ENCODE measurements at places on chromosomes 2 and 18. TPM values are rescaled to one million over a fixed set of nuclear protein-coding genes. Genes with fewer than 3 reads are reported as not detected.

DNA sequence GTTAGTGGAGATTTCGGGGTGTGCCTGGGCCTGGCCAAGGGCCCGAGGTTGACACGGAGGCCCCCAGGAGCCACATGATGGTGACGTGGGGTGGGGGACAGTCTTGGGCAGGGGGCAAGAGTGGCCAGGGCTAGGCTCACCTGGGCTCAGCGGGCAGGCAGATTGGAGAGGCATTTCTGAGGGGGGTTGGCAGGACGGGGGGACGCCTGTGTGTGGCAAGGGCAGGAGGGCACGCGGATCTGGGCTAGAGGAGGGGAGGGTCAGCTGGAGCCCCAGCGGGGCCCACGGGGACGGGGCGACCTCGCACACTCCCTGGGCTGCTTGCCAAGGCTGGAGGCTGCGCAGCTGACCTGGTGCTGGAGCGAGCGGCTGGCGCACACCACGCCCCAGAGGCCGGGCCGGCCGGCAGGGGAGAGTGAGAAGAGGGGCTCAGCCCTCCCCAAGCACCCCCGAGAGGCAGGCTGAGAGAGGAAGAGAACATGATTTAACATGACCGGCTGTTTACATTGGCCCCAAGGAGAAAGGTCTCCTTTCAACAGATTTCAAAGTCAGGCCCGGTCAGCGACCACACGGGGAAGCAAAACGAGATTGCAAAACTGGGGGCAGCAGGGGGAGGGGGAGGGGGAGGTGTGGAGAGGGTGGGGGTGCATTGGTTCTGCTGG is 38.0 kb upstream of the SNED1 start:
- peak overlapping the region; percentile 73 for H3K27ac ChIP-seq
- H3K27me3 ChIP-seq = peaks cover 3% of the 10 kb centered on the region
- peaks cover 3% of the 10 kb centered on the region for H3K4me1 ChIP-seq
- peak; percentile 50 for DNase-seq

DNA sequence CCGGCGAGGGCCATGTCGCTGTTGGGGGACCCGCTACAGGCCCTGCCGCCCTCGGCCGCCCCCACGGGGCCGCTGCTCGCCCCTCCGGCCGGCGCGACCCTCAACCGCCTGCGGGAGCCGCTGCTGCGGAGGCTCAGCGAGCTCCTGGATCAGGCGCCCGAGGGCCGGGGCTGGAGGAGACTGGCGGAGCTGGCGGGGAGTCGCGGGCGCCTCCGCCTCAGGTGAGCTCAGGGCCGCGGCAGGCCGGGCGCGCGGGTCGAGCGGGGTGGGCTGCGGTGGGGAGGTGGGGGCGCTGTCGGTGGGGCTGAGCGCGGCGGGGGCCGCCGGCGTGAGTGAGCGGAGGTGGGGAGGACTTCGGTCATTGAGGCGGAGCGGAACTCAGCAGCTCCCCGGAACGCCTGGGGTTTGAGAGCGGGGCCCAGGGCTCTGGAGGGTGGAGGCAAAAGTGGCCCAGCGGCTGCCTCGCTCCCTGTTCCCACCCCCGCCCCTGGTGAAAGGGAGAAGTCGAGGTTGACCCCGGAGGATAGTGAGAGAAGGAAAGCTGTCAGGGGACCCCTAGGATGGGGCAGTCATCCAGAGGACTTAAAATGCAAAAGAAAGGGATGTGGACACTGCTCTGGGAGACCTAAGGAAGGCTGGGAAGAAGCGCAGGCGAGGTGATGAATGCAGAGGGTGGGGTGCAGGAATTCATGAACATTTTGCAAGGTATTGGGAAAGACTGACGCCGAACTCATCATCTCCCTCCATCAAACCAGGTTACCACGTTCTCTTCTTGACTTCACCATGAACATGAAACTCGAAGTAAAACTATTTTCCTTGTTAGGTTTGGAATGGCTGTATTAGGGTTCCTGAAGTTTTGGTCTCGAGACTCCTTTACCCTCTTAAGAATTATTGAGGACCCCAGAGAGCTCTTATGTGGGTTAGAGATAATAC is 633 bp downstream of the MALT1 start:
- peaks cover 11% of the 10 kb centered on the region for H3K4me1 ChIP-seq
- no peaks in the 10 kb centered on the region for H3K36me3 ChIP-seq
- H3K27ac ChIP-seq = peak overlapping the region; percentile 92
- no peaks in the 10 kb centered on the region for H3K27me3 ChIP-seq
- DNase-seq = peak; percentile 79

DNA sequence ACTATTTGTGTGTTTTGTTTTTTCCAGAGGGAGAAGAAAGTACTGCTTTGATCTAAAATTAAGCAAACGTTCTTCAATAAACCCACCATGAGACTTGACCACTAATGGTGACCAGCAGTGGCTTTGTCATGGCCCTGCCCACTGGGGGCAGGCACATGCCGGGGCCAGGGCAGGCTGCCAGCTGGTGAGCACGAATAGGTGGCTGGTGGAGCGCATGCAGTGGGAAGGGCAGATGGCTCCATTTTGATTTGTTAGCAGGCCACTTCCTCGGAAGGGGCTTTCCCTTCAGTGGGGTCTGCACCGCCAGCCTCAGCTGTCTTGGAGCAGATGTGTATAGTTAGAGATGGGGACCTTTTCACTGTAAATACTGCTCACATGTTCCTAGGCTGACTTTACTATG is 277.1 kb downstream of the SOX11 start:
- no peaks in the 10 kb centered on the region for H3K27me3 ChIP-seq
- H3K4me1 ChIP-seq = no peaks in the 10 kb centered on the region
- DNase-seq = no peak
- H3K27ac ChIP-seq = no peak overlapping the region

DNA sequence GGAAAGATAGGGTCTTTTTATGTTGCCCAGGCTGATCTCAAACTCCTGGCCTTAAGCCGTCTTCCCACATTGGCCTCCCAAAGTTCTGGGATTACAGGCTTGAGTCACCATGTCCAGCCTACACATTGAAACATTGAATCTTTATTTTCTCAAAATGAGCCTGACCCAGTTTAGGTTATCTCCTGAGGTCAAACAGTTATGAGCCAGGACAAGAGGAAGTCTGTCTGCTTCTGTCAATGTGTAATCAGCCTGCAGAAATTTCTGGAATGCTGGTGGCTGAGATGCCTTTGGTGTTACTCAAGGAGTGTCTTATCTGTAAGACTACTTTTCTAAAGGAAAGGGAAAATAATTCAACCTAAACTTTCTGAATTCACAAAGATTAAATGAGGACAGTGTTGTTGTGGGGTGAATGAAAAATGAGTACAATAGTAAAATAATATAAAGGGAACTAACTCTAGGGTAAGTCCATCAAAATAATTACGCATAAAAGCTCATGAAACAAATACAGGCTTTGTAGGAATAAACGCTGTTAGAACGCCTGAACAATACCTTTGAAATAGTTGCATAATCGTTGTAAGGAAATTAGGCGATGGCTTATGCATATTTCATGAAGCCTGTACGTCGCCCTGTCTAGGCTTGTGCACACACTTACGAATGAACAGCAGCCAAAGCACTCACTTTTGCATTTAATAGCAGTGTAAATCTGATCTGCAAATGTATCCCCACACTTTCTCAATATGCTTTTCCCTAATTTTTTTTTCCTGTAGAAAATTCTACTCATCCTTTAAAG is 260.8 kb downstream of the RDH14 start:
- H3K4me3 ChIP-seq = peak overlapping the region; percentile 12
- peak overlapping the region; percentile 91 for H3K27ac ChIP-seq
- H3K4me1 ChIP-seq = peaks cover 43% of the 10 kb centered on the region
- no peak for DNase-seq
- H3K27me3 ChIP-seq = no peaks in the 10 kb centered on the region

DNA sequence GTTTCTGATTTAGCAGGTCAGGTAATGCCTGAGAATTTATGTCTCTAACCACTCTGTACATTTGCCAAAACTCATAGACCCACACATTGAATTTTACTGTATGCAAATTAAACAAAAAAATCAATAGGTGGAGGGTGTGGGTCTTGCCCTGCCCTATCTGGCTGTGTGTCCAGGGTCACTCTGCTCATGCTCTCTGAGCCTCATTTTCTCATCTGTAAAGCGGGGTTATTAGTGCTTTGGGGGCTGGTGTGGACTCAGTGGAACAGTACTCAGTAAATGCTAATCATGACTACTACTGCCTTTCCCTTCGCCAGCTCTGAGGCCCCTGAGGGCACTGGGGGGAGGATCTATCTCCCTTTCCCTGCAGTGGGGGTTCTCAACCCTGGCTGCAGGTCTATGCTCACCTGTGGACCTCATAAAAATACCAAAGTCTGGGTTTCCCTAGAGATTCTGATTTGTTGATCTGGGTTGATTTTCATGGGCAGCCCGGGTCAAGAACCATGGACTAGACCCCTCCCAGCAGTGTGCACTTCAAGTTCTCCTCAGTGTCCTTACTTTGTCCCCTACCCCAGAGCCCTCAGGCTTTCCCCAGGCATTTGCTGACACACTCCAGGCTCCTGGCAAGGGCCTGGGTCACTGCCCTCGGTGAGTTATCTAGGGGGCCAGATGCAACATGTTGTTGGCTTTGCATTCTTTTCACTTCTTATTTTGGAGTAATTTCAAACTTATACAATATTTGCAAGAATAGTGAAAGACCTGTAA is 27.5 kb downstream of the MTHFD2 start:
- no peak for DNase-seq
- H3K4me3 ChIP-seq = no peak overlapping the region
- no peak overlapping the region for H3K27ac ChIP-seq
- H3K27me3 ChIP-seq = no peaks in the 10 kb centered on the region

- H3K27ac ChIP-seq = no peak overlapping the region
- peaks cover 16% of the 10 kb centered on the region for H3K4me1 ChIP-seq
- no peak for DNase-seq
Observed at GRCh38 chr2:38037325-38037724, 38.6 kb downstream of the CYP1B1 start.

DNA sequence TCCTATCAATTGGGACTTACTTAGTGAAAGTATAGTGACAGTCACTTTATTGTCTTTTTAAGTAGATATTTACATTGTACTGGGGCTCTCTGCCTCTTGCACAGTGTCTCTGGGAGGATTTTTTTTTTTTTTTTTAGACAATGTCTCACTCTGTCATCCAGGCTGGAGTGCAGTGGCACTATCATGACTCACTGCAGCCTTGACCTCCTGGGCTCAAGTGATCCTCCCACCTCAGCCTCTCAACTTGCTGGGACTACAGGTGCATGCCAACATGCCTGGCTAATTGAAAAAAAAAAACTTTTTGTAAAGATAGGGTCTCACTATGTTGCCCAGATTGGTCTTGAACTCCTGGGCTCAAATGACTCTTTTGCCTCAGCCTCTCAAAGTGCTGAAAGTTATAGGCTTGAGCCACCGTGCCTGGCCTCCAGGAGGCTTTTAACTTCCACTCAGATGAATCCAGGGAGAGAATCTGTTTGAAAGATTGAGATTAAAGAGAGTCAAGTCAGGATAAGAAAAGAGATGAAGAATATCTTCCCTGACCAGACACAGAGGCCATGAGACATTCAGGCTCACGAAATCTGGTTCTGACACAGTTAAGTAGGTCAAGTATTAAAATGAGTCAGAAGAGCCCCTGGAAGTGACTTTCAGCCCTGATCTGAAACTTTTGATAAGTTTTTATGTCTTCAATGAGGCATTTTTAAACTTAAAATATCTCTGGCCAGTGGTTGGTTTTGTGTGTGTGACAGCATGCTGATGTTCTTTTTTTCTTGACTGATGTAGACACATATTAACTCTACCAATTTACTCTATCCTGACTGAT is 18.3 kb downstream of the ARHGEF33 start:
- no peaks in the 10 kb centered on the region for H3K27me3 ChIP-seq
- DNase-seq = no peak

The NEB gene
- 0.92 TPM for total RNA-seq

DNA sequence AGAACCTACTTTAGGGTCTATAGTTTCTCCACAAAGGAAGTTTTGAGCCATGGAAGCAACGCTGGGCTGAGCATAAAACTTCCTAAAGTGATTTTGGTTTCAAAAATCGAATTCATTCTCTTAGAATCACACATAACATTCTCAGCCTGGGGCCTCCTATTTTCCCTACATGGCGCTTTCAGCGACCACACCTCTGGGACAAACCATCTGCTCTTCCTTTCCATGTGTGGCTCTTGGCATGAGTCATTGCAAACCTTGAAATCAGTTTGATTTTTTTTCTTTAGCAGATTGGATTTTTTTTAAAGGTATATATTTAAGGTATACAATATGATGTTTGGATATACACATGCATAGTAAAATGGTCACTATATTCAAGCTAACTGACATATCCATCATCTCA is 72.5 kb upstream of the APCDD1 start:
- H3K4me1 ChIP-seq = peaks cover 25% of the 10 kb centered on the region
- H3K36me3 ChIP-seq = no peaks in the 10 kb centered on the region
- DNase-seq = no peak
- no peak overlapping the region for H3K4me3 ChIP-seq
- no peaks in the 10 kb centered on the region for H3K27me3 ChIP-seq

DNA sequence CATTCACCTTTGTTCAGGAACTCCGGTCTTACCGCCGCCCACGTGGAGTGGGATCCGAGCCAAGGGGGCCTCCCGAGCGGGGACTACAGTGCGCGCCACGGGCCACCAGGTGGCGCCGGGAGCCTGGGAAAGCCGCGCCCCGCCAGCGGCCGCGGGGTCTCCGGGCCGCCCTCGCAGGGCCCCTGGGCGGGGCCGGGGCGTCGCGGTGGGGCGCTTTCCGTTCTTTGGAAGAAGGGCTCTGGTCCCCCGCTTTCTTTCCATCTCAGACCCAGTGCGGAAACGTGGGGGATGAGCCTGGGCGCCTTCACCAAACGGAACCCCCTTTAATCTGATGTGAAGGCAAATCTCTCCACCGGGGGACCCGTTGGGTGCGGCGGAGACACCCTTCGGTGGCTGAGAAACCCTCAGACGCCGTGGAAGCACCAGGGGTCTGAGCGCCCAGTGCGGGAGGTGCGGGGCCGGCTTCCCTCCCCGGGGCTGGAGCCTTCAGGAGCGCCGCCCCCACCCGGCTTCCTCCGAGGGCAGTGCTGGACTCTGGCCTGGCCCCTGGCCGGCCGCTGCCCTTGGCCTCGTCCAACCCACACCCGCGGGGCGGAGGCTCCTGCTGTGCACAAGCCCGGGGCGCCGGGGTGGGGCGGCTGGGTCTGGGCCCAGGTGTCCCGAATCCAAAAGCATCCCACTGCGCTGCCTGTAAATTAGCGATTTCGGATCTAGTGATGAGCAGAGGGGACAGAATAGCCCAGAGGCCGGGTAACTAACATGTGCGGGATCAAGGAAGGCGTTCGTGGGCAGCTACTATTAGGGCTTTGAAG is 44.6 kb downstream of the GORASP2 start:
- H3K27me3 ChIP-seq = no peaks in the 10 kb centered on the region
- peak overlapping the region; percentile 20 for H3K27ac ChIP-seq
- H3K4me3 ChIP-seq = peak overlapping the region; percentile 71
- peak; percentile 82 for DNase-seq

DNA sequence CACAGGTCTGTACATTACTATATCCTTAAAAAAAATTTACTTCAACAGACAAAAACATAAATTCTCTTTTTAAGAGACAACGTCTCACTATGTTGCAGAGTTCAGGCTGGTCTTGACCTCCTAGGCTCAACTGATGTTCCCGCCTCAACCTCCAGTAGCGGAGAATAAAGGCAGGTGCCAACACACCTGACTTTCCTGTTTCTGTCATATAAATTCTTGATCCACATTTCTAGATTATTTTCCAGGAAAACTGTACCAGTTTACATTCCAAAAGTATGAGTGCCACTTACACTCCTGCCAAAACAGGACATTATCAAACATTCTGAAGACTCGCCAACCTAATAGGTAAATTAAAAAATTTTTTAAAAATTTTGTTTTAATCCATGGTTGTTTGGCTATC is 48.6 kb downstream of the PUM2 start:
- peaks cover 15% of the 10 kb centered on the region for H3K36me3 ChIP-seq
- no peaks in the 10 kb centered on the region for H3K27me3 ChIP-seq
- peaks cover 17% of the 10 kb centered on the region for H3K4me1 ChIP-seq
- DNase-seq = no peak
- no peak overlapping the region for H3K27ac ChIP-seq
